ENCODE measurements at places on chromosomes 7 and 10.
A peak's percentile ranks its signal among the peaks of the same experiment; 100 is the strongest.

DNA sequence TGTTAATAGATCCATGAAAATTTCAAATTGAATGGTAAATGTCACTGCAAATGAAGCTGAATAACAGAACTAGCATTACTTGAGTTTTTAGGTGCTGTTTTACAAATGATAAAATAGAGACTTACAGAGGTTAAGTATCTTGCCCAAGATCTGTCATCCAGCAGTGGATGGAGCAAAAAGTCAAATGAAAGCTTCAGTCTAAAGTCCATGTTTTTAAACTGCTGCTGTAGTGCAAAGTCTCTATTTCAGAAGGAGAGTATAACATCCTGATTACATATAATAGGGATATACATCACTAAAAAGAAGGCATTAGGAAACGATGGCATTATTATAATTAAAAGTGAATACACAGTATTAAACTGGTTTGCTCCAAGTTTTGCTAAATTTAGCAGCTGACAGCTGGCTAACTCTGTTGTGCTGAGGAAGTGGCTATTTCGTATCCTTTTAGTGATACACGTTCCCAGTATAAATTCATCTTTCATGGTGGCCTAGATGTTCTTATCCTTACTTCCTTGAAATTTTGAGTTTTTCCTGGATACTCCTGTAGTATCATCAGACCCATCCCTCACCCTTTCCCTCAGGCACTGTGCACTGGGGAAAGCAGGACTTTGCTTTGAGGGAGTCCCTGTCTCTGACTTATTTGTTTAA lies 603.2 kb downstream of the MAGI2 start:
- no peak for DNase-seq

DNA sequence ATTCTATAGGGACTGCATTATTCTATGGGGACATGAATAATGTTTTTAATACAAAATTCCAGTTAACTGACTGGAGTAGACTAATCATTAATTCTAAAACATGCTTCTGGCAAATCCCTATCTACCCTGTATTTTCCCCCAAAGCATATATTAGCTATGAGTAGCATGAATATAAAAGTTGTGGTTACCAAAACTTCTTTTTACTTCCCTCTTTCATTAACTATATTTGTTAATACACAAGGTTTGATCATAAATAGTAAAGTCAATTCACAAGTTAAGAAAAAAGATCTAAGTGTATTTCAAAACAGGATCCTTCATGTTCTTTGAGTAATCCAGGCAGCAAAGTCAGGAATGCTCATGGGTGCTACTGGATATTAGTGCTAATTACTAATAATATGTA lies 2.9 kb upstream of the RALA start:
- DNase-seq, result no peak

DNA sequence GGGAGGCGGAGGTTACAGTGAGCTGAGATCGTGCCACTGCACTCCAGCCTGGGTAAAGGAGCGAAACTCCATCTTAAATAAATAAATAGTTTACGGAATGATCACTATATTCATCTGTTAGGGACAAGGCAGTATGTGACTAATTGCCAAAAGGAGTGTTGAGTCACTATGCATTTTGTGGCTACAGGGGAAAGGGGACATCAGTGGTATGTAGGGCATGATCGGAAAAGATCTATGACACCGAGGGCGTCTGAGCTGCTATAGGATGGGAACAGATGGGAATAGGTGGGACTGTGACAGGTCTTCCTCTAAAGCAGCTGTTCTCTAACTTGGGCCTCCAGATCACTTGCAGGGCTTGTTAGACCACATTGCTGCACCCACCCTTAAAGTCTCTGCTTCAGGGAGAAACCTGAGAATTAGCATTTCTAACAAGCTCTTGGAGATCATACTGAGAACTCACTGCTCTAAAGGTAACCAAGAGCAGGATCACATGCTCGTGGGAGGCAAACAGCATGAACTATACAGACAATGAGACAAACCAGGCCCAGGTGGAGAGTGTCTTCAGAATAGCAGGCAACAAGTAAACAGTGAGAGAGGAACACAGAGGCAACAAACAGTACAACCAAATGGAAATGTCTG lies 65.1 kb upstream of the ITGA8 start:
- DNase-seq, result no peak

GRCh38 chr7:132806834-132807233 lies 230.6 kb upstream of the PLXNA4 start:
- DNase-seq, result no peak

- no peak for DNase-seq
Observed at GRCh38 chr7:132337450-132338080, 238.7 kb downstream of the PLXNA4 start.

DNA sequence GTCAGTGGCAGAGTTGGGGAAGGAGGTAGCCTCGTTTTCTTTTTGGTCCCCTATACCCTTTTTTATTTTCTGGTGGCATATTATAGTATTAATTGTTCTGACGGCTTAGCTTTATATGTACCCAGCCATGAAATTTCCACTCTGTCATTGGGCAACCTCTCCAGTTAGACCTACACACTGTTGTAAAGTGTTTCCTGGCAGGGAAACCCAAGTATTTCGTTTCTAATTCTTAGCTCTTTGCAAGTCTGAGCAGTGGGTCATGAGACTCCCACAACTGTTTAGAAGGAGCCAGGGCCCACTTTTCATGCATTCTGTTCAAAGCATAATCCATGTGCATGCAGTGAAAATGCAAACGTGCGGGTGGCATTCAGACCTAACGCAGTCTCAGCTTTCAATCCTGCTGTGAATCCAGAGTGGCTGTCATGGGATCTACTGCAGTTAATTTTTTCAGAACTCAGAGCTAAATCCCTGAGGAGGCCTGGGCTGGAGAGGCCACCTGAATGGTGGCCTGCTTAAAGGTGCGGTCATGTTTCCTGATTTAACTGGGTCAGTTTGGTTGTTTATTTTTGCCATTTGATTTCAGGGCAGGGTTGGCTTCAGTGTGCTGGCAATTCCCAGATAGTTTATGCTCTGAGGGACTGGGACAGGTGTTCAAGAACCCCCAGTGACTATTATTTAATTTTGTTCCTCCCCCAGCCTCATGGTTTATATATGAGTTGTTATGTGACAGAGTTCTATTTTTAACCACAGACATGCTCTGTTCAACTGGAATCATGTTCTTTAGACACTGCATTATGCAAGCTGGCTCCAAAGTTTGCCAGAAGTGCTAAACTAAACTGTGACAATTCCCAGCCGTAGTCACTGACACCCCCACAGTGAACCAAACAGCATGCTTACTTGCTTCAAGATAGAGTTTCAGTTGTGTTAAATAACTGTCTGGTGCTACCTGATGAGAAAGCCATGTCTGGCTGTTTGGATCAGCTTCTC lies 27.4 kb upstream of the SYPL1 start:
- no peak for DNase-seq

DNA sequence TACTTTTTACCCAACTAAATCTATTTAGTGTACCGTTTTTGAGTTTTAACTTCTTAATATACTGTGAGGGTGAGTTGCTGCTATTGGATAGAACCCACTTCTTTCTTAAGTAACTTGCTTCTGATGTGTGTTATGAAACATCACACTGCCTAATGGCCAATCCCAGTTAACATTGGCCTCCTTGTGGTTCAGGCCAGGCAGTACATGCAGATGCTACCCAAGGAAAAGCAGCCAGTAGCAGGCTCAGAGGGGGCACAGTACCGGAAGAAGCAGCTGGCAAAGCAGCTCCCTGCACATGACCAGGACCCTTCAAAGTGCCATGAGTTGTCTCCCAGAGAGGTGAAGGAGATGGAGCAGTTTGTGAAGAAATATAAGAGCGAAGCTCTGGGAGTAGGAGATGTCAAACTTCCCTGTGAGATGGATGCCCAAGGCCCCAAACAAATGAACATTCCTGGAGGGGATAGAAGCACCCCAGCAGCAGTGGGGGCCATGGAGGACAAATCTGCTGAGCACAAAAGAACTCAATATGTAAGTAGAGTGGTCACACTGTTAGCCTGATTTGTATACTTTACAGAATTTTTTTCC lies 39.7 kb downstream of the TES start:
- no peak for DNase-seq

GRCh38 chr7:78435355-78435754 lies 636.8 kb downstream of the PHTF2 start:
- DNase-seq, result no peak

DNA sequence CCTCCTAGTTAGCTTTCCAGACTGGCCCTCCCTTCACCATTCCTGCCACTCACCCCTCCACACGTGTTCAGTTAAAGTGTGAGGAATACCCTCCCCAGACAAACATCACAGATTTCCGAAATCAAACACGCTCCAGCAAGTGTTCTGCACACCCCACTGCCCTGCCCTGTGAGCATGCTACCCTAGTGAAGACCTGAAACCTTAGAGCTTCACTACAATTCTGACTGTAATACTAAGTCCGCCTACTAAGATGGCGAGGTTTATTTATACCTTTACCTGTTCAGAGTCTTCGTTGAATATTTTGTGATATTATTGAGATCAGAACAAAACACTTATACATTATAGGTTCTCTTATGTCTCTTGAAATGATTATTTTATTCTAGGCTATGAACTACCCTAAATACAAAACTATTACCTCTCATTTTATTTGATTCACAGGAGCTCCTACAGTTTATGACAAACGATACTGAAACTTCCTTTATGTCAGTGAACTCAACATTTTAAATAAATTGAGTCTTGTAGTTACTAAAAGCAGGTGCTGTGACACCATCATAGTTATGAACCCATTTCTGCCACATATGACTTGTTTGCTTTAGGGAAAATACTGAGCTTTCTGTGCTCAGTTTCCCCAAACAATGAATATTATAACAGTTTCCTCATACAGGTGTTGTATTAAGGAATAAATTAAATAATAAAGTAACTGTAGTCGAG lies 8.6 kb downstream of the SCIN start:
- no peak for DNase-seq

DNA sequence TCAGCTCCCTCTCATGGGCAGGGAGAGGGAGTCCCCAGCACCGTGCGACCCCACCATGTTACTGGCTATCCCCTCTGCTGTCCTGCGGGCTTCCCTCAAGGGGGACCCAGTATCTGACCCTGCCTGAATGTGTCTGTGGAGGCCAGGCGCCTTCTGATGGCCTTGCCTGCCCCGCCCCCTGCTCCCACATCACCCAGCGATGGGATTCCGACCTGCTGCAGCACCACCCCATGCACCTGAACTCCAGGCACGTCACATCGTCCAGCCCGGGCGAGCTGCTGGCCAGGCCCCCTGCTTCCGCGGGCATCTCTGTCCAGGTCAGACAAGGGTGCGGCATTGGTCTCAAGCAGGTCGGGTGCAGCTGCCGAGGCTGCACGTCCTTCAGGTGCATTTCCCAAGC lies 19.0 kb downstream of the LRRC27 start:
- no peak for DNase-seq

- DNase-seq, result no peak
Observed at GRCh38 chr10:122062831-122063674, 74.1 kb downstream of the TACC2 start.

GRCh38 chr7:157877298-157878090 lies 540.7 kb downstream of the DNAJB6 start:
- DNase-seq, result no peak

GRCh38 chr7:99024066-99024465 lies 119.8 kb downstream of the SMURF1 start:
- no peak for DNase-seq

GRCh38 chr10:5446390-5446926 lies 34.1 kb downstream of the NET1 start:
- peak; percentile 65 for DNase-seq

- DNase-seq, result no peak
Observed at GRCh38 chr10:102632394-102633111, 11.7 kb upstream of the TRIM8 start.

GRCh38 chr7:28123752-28124151 lies 56.8 kb downstream of the JAZF1 start:
- DNase-seq, result no peak

- DNase-seq, result no peak
Observed at GRCh38 chr7:521221-522070, 1.8 kb upstream of the PDGFA start.
